Right ventricle myocardium superior (tissue), 1 donor: ENCODE measurements at places on chromosomes 12 and 14.
A peak's percentile ranks its signal among the peaks of the same experiment; 100 is the strongest.

DNA sequence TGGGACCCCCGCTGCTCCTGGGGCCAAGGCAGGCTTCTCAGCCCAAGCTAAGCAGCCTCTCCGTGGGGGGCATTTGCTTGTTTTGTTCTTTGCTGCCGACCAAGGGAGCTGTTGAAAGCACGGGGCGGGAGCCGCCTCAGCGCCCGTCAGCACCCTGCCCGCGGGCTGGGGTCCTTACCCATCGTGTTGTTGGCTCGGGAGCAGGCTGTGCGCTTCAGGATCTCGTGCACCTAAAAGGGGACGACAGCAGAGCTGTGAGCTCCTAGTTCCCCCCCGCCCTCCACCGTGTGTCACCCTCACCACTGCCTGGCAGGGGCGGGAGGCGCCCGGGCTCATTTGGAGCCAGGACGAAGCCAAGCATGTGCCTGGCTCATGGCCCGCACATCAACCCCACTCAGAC is 117.5 kb downstream of the ANO2 start:
- DNase-seq, result no peak

DNA sequence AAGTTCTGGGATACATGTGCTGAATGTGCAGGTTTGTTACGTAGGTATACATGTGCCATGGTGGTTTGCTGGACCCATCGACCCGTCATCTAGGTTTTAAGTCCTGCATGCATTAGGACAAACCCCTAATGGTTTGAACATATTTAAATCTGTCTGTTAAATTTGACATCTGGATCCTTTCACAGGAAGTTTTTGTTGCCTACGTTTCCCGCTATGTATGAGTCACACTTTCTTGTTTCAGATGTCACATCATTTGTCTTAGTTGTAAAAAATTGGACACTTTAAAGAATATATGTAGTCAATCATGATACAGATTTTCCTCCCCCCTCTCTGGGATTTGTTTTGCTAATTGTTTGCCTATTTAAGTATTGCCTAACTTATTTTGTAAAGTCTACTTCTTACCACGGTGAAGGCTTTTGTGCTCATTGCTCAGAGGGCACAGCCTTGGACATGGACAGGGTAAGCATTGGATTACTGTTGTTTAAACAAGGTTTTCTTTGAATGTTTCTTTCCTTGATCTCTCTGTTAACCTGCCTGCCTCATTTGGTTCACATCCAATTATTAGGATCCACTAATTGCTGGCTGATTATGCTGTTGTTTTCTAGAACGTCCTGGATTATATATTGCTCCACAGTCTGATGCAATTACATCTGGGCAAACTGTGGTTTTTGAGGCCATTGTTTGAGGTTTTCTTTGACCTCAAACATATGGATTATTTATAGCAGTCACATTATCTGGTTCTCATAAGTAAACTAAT is 1441.4 kb downstream of the AACS start:
- no peak for DNase-seq

DNA sequence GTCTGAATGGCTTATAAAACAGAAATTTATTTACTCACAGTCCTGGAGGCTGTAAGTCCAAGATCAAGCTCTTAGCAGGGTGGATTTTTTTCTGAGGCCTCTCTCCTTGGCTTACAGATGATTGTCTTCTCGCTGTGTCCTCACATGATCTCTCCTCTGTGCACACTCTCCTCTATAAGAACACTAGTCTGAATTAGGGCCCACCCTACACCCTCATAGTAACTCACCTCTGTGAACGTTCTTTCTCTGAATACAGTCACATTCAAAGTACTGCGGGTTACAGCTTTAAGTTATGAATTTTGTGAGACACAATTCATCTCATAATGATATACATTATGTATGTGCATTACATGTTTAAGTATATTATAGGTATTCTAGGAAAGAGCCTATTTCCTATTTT is 135.7 kb upstream of the ATXN7L3B start:
- DNase-seq, result no peak

DNA sequence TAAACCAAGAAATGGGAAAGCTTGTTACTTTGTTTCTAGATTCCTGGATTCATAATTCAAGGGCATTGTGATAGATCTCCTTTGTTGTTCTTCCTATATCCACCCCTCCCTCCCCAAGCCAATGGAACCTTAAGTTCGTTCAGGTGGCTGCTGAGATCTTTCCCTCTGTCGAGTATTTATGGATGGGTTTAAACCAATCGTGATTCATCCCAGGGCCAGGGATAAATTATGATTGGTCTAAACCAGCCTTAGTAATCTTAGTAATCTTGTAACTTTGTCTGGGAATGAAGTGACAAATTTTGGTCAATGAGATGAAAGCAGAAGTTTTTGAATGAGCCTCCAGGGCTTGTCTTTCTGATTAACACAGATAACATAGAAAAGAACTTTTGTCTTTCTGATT is 56.1 kb upstream of the PCED1B start:
- DNase-seq, result no peak

- no peak for DNase-seq
Observed at GRCh38 chr12:48164451-48164850, 7.1 kb upstream of the ASB8 start.

DNA sequence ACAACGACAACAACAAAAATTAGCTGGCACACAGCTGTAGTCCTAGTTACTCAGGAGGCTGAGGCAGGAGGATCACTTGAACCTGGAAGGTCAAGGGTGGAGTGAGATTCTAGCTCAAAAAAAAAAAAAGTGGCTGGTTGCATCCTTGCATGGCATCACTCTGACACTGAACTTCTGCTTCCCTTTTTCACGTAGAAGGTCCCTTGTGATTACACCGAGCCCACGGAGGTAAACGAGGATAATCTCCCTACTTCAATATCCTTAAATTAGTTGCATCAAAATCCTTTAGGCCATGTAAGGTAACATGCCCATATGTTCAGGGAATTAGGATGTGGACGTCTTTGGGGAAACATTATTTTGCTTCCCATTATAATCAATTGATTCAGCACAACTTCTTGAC is 4.0 kb upstream of the PPP4R4 start:
- DNase-seq, result no peak

DNA sequence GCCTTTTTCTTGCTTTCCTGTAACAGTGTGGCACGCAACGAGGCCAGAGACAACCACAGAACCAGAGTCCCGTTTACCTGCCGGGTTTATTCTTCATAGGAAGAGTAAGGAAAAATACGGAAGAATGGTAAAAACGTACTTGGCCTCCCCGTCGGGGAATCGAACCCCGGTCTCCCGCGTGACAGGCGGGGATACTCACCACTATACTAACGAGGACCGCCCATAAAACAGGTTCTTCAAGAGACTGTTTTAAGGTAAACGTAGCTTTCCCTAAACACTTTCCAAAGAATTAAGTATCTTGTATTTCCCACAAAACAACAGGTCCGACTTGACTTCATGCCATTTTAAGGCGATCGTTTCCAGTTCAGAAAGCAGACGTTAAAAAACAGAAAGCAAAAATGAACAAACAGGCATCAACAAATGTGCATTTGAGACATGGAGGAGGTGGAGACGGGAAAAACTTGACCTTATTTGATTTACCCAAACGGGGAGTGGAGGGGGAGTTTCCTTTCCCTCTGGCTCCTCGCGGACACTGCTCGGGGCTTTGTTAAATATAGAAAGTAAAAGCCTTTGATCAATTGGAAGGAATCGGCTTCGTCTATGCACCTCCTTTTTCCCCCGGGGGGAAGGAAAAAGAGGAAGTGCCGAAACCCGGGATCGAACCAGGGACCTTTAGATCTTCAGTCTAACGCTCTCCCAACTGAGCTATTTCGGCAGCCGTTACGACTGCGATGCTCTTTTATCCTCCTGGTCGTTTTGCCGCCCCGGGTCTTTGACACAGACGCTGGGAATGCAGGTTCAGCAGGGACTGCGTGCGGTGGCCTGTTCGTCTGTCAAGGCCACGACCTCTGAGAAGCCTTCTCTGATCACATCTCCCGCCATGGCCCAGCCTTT is 13.0 kb upstream of the UBC start:
- DNase-seq, result peak; percentile 92

- DNase-seq, result no peak
Observed at GRCh38 chr14:38120109-38120508, 87.6 kb upstream of the SSTR1 start.

GRCh38 chr12:45418520-45418919 is 202.6 kb downstream of the ANO6 start:
- DNase-seq, result no peak

DNA sequence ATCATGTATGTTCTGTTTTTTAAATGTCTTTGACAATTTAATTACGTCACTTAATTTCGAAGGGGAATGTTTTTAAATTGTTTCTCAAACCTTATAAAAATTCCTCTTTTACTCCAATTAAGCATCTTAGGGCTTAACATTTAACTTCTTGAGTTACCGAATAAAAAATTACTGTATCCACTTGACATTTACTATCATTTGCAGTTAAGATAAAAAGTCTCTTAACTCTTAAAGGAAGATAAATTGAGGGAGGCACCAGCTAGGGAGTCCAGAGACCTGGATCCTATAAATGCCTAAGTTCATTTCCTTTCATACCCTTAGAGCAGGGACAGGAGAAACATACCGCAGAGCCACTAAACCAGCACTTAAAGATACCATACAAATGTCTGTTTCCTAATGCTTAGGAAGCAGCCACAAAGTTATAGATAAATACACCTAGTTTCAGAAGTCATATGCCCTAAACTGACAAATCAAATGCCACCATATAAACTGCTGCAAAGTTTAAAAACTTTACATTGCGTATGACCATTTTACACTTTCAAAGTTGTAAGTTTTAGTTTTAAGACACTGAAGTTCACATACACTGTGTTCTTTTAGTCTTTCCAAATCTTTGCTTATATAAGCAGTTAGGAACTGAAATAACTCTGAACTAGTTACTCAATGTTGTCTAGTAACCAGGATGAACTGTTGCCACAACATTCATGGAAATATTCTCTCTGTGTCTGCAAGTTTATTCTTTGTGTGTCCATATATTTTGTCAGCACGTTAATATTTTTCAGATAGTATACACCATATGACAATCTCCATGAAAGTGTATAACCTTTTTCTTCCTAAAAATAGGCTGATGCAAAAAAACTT is 71.2 kb downstream of the GALNT4 start:
- DNase-seq, result no peak

GRCh38 chr14:53851394-53852090 is 105.1 kb downstream of the BMP4 start:
- DNase-seq, result no peak

GRCh38 chr14:74667758-74668157 is 45.1 kb downstream of the AREL1 start:
- no peak for DNase-seq

DNA sequence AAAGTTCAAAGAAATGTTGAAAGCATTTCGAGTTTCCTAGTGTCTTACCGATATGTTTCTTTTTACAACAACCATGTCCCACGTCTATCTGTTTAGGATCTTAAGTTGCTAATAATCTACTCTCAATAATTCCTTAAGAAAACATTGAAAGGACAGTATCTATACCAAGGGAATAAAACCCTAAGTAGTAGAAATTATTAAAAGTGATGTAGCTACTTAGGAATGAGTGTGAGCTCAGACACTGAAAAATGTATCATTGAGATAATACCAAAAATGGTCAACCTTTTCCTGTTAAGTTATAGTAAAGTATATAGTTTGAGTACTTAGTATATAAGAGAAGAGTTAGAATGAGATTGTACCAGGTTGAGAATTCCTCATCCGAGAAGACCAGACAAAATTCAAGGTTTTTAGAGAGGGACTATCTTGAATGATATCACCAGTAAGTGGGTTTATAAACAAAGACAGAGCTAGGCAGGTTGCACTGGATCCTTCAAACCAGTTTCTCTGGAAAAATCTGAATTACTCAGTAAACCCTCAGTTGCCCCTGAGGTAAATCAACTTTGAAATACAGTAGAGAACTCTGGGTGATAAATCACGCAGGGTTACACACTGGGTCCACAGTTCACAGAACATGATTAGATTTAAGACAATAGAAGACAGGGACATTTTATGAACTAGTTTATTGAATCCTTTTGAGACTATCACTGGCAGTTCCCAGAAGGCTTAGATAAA is 96.8 kb downstream of the ERGIC2 start:
- no peak for DNase-seq

- DNase-seq, result no peak
Observed at GRCh38 chr14:36055681-36056225, 120.8 kb downstream of the PTCSC3 start.

GRCh38 chr14:76891391-76891790 is 65.2 kb downstream of the LRRC74A start:
- DNase-seq, result no peak

- no peak for DNase-seq
Observed at GRCh38 chr12:68474467-68475204, 136.1 kb upstream of the RAP1B start.

DNA sequence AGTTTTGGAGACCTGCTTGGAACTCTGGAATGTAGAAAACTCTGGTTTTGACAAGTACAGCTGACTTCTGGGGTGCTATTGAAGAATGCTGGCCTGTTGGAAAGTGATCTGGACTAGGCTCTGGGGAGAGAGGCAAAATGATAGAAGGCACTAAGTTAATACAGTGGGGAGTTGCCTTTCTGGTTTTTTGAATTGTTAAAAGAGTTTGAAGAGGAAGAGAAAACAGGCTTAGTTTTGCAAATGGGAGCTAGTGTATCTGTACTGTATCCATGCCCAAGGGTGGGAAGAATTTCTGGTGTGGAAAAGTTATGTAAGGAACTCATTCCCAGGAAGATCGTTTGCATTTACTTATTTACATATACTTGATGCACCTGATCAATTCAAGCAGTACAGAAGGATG is 43.8 kb downstream of the C12orf75 start:
- no peak for DNase-seq

DNA sequence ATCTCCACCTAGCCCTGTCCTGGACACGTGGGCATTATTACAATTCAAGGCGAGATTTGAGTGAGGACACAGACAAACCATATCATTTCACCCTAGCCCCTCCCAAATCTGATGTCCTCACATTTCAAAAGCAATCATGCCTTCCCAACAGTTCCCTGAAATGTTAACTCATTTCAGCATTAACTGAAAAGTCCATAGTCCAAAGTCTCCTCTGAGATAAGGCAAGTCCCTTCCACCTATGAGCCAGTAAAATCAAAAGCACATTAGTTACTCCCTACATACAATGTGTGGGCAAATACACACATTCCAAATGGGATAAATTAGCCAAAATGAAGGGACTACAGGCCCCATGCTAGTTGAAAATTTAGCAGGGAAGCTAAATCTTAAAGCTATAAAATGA is 546.0 kb upstream of the LMO3 start:
- no peak for DNase-seq

DNA sequence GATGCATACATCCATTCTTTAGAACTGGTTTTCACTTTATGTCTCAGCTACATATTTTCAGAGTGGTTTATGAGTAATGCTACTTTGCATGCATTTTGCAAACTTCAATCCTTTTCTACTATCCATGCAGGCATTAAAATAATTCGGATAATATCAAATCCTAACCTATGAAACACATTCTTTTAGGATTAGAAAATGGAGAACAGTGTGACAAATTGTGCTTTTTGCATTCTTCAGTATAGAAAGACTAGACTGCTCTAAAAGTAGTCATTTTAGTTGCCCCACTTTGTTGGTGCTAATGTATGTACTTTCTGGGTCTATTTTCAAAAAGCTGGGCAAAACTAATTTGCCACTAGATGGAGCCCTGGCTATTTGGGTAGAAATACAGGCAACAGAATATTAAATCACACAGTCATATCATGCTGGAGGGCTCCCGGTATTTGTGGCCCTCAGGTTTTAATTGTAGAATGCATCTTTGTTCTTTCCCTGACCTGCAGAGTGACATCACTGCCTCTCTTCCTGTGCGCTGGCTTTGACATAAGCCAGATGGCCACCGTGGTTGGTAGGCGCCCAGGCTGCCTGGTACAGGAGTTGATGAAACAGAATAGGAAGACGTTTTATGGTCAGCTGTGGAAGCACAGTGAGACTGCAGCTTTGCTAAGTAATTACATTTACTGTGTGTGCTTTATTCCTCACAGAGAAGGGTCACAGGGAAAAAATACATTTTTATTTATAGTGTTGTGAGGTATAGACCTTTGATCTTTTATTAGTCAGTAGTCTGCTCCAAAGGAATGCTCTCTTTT is 28.1 kb downstream of the MSRB3 start:
- peak; percentile 73 for DNase-seq
